Breast epithelium (tissue), 4 donors: ENCODE measurements at places on chromosomes 3 and 15. TPM values are rescaled to one million over a fixed set of nuclear protein-coding genes. Genes with fewer than 3 reads are reported as not detected.

DNA sequence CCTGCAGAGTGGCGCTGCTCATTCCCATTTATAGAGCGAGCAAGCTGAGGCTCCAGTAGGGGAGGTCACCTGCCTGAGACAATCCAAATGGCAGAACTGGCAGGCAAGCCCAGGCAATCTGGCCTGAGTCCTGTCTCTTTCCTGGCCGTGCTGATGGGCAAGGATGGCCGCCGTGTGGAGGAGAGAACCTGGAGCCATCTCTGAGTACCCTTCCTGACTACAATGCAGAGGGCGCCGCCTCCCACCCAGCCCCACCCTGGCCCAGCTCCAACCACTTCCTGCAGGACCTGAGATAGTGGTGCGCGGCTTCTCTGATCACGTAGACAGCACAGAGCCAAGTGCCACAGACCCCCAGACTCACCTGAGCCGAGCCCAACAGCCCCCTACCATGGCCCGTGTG, 7.0 kb downstream of the TLR9 start:
- no peak for DNase-seq
- H3K4me3 ChIP-seq, result no peak overlapping the region
- H3K4me1 ChIP-seq, result peaks cover 26% of the 10 kb centered on the region

- H3K27me3 ChIP-seq, result no peaks in the 10 kb centered on the region
- no peak overlapping the region for H3K4me3 ChIP-seq
- no peak overlapping the region for H3K27ac ChIP-seq
- DNase-seq, result no peak
Observed at GRCh38 chr3:42526616-42527367, 24.3 kb downstream of the VIPR1 start.

DNA sequence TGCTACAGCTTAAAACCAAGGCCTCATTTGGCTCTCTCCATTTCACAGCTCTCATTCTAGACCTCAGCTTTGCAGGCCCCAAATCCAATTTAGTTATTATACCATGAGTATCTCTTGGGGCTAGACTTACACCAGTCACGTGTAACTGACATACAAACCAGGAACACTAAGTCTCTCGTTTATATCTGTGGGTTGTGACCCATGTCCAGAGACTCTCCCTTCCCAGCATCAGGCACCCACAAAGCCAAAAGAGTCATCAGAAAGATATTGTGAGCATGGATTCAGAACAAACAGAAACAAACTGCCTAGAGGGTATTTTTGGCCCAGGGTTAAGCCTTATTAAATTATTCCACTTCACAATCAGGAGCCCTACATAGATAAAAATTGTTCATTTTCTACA, 5.6 kb upstream of the CCDC13 start:
- H3K4me3 ChIP-seq, result no peak overlapping the region
- no peak for DNase-seq
- H3K36me3 ChIP-seq, result peaks cover 7% of the 10 kb centered on the region
- no peaks in the 10 kb centered on the region for H3K27me3 ChIP-seq

Gene STARD9
- 27.9 TPM for total RNA-seq

Gene C3orf49
- total RNA-seq, result not detected

Gene PCLAF
- 0.66 TPM for total RNA-seq

- H3K36me3 ChIP-seq, result no peaks in the 10 kb centered on the region
- no peaks in the 10 kb centered on the region for H3K27me3 ChIP-seq
- H3K4me3 ChIP-seq, result peak overlapping the region; percentile 20
- no peaks in the 10 kb centered on the region for H3K4me1 ChIP-seq
Observed at GRCh38 chr15:57146506-57147201, 228.2 kb downstream of the TCF12 start.

DNA sequence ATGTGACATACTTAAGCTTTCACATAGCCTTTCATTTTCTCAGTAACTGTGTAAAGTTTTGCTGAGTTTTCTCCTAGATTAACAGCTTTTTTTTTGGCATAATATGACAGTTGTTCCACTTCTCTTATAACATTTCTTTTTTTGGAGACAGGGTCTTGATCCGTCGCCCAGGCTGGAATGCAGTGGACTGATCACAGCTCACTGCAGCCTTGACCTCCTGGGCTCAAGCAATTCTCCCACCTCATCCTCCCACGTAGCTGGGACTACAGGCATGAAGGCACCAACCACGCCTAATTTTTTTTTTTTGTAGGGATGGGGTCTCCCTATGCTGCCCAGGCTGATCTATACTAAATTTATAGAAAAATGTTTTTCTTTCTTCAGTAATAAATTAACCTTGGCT, 30.1 kb downstream of the DLG1 start:
- no peaks in the 10 kb centered on the region for H3K36me3 ChIP-seq
- H3K4me3 ChIP-seq, result no peak overlapping the region
- DNase-seq, result no peak
- H3K4me1 ChIP-seq, result no peaks in the 10 kb centered on the region

Gene SLC9C1
- not detected for total RNA-seq

Gene KLHL40
- total RNA-seq, result not detected

DNA sequence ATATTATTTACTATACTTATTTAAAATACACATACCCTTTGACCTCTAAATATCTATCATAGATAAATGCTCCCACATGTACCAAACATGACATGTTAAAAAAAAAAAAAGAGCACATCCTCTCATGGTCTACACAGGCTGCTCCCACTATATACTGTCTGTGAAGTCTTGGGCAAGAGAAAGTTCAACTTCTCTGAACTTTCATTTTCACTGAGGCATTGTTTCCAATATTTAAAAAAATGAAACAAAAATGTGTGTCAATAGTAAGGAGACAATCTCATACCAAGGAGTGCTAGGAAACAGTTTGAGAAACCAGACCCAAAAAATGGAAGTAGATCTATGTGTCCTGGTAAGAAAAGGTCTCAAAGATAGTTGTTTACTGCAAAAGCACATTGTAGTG, 29.3 kb downstream of the SLC4A7 start:
- H3K27ac ChIP-seq, result no peak overlapping the region
- no peak for DNase-seq
- no peak overlapping the region for H3K4me3 ChIP-seq
- no peaks in the 10 kb centered on the region for H3K27me3 ChIP-seq

GRCh38 chr15:101619615-101619865, 32.6 kb downstream of the TM2D3 start:
- no peaks in the 10 kb centered on the region for H3K27me3 ChIP-seq
- DNase-seq, result no peak
- no peak overlapping the region for H3K4me3 ChIP-seq
- H3K4me1 ChIP-seq, result peaks cover 6% of the 10 kb centered on the region

- H3K36me3 ChIP-seq, result no peaks in the 10 kb centered on the region
- H3K27me3 ChIP-seq, result no peaks in the 10 kb centered on the region
Observed at GRCh38 chr3:133490468-133491351, 82.8 kb upstream of the CDV3 start.

Gene ATOSA
- total RNA-seq, result 215 TPM

Gene SNTN
- not detected for total RNA-seq

GRCh38 chr15:99472416-99473145, 93.2 kb upstream of the MEF2A start:
- no peak overlapping the region for H3K27ac ChIP-seq
- no peaks in the 10 kb centered on the region for H3K27me3 ChIP-seq
- DNase-seq, result no peak
- H3K4me3 ChIP-seq, result no peak overlapping the region
- no peaks in the 10 kb centered on the region for H3K36me3 ChIP-seq

- H3K4me3 ChIP-seq, result no peak overlapping the region
- no peaks in the 10 kb centered on the region for H3K4me1 ChIP-seq
- no peaks in the 10 kb centered on the region for H3K36me3 ChIP-seq
- H3K27ac ChIP-seq, result no peak overlapping the region
- DNase-seq, result no peak
Observed at GRCh38 chr3:194582196-194582905, 50.9 kb downstream of the TMEM44 start.

DNA sequence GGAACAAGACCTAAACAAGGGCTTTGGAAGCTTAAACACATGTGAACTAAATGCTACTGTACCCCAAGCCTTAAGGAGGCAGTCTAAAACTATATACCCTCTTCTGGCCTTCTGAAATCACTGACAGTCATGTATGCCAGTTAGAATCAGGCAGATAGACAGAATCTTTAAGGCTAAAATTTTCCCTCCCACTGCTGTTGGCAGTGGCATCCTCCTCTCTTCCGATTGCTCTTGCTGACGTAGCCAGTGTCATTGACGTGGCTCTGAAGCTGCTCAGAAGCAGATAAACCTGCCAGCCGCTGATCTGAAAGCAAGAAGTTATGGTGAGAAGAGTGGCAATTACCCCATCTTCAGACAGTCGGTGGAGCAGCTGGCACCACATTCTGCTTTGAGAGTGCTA, 3.3 kb downstream of the RYR3 start:
- no peak for DNase-seq
- no peaks in the 10 kb centered on the region for H3K36me3 ChIP-seq
- no peak overlapping the region for H3K4me3 ChIP-seq
- H3K27ac ChIP-seq, result no peak overlapping the region

Gene SEMA3F
- 7.7 TPM for total RNA-seq

DNA sequence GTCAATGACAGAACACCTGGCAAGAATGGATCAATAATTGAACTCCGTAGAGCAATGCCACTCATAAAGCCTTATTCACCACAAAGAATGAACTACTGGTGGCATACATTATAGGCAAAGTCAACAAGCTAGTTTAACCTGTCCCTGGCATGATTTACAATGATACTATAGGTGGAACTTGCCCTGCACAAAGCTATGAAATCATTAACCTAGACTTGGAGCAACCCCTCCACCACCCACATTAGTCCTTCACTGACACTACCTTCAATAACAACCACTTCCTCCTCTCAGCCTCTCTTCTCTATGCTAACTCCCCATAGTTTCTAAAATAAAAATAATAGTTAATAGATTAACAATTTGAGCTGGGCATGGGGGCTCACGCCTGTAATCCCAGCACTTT, 54.4 kb downstream of the ACAP2 start:
- H3K4me3 ChIP-seq, result no peak overlapping the region
- H3K4me1 ChIP-seq, result no peaks in the 10 kb centered on the region
- no peak for DNase-seq
- H3K27ac ChIP-seq, result no peak overlapping the region
- no peaks in the 10 kb centered on the region for H3K27me3 ChIP-seq
- H3K36me3 ChIP-seq, result no peaks in the 10 kb centered on the region

DNA sequence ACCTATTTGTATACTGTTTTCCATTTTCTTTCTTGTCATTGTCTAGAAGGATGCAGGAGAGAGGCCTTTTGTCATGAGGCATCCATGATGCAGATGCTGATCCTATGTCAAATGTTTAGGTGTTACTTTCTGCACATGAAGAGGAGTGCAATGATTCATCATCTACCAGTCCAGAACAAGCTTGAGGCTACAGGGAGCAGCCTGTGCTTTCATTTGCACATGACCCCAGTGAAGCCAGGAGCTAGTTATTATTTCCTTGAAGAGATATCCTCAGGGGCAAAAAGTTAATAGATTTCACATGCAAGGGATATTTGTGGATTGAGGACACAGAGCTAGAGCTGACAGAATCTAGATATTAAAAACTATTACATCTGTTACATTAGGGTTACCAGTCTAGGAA, 204.4 kb upstream of the TGFBR2 start:
- DNase-seq, result no peak
- no peaks in the 10 kb centered on the region for H3K4me1 ChIP-seq
- H3K4me3 ChIP-seq, result no peak overlapping the region
- no peaks in the 10 kb centered on the region for H3K27me3 ChIP-seq

DNA sequence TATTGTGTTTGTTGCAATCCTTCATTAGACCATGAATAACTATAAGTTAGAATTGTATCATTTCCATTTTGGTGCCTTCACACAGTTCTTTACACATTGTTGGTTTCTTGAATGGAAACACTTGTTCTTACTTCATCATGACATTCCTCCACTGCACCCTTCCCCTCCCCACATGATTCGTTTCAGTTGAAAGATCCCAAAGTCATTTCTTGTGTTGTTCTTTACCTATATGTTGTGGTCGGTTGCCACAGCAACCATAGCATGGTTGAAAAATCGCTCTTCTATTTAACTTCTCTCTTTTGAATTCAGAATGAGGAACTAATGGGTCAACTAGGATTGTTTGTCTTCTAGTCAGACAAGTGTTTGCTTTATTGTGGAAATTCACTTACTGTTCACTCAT, 103.3 kb downstream of the IL1RAP start:
- H3K4me1 ChIP-seq, result no peaks in the 10 kb centered on the region
- H3K36me3 ChIP-seq, result no peaks in the 10 kb centered on the region
- DNase-seq, result no peak
- no peak overlapping the region for H3K27ac ChIP-seq
- no peak overlapping the region for H3K4me3 ChIP-seq

DNA sequence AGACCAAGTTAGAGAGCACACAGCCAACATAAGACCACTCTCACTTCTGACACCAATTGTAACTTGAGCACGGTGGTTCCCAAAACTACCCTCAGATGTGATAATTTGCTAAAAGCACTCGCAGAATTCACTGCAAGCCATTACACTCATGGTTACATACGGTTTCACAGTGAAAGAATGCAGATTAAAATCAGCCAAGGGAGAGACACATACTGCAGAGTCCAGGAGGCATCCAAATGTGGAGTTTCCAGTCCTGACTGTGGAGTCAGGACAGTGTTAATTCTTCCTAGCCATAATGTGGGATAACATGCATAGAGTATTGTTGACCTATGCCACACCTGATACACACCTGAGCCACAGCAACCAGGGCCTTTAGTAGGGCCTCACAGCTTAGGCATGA, 956.4 kb downstream of the NTRK3 start:
- no peaks in the 10 kb centered on the region for H3K36me3 ChIP-seq
- H3K4me3 ChIP-seq, result no peak overlapping the region
- no peaks in the 10 kb centered on the region for H3K27me3 ChIP-seq
- no peak overlapping the region for H3K27ac ChIP-seq
- no peak for DNase-seq
- H3K4me1 ChIP-seq, result no peaks in the 10 kb centered on the region

- H3K27me3 ChIP-seq, result no peaks in the 10 kb centered on the region
- no peaks in the 10 kb centered on the region for H3K36me3 ChIP-seq
- H3K27ac ChIP-seq, result peak overlapping the region; percentile 99
- peak; percentile 30 for DNase-seq
- H3K4me1 ChIP-seq, result no peaks in the 10 kb centered on the region
Observed at GRCh38 chr15:44726568-44727484, 9.5 kb upstream of the TRIM69 start.

Gene ADCY5
- 32.5 TPM for total RNA-seq

GRCh38 chr3:182323126-182323700, 470.1 kb upstream of the ATP11B start:
- no peaks in the 10 kb centered on the region for H3K4me1 ChIP-seq
- DNase-seq, result no peak
- no peaks in the 10 kb centered on the region for H3K27me3 ChIP-seq
- H3K27ac ChIP-seq, result no peak overlapping the region

DNA sequence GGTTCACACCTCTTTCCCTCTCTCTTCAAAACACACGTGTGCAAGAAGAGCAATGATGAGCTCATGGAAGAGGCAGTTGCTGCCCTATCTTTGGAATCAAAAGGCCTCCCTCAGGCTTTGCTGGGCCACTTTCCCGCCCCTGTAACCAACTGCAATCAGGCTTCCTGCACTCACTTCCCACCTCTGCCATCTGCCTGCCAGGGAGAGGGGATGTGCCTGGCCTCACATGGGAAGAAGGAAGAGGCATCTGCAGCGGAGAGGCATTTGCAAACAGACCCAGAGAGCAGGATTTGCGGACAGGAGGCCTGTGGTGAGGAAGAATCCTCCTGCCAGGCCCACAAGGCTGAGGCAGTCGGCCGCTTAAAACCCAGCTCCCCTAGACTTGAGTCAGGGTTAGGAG, 175.6 kb upstream of the ATP10A start:
- H3K4me1 ChIP-seq, result no peaks in the 10 kb centered on the region
- H3K27me3 ChIP-seq, result peaks cover 2% of the 10 kb centered on the region
- H3K36me3 ChIP-seq, result no peaks in the 10 kb centered on the region
- H3K27ac ChIP-seq, result no peak overlapping the region
- no peak overlapping the region for H3K4me3 ChIP-seq

- H3K4me1 ChIP-seq, result no peaks in the 10 kb centered on the region
- H3K27ac ChIP-seq, result no peak overlapping the region
- no peak for DNase-seq
- H3K4me3 ChIP-seq, result no peak overlapping the region
- no peaks in the 10 kb centered on the region for H3K36me3 ChIP-seq
Observed at GRCh38 chr3:70392227-70392626, 79.8 kb upstream of the MDFIC2 start.
